ENCODE measurements at places on chromosomes 6 and 20.
A peak's percentile ranks its signal among the peaks of the same experiment; 100 is the strongest.

DNA sequence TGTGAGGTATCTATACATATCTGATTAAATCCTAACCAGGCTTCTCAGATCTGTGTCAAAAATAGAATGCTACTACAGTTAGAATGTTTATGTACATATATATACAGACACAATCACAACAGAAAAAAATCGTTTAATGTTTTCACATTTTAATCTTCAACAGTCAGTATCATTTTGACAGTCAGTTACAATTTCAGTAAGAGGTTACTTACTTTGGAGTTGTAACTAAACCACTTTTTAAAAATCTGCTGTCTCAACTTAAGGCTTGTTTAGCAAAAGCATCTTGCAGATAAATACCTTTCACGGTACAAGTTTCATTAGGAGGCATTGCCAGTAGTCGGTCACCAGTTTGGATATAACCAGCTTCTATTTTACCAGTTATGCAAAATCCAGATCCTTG, 32.3 kb upstream of the ALDH8A1 start:
- DNase-seq, result no peak

DNA sequence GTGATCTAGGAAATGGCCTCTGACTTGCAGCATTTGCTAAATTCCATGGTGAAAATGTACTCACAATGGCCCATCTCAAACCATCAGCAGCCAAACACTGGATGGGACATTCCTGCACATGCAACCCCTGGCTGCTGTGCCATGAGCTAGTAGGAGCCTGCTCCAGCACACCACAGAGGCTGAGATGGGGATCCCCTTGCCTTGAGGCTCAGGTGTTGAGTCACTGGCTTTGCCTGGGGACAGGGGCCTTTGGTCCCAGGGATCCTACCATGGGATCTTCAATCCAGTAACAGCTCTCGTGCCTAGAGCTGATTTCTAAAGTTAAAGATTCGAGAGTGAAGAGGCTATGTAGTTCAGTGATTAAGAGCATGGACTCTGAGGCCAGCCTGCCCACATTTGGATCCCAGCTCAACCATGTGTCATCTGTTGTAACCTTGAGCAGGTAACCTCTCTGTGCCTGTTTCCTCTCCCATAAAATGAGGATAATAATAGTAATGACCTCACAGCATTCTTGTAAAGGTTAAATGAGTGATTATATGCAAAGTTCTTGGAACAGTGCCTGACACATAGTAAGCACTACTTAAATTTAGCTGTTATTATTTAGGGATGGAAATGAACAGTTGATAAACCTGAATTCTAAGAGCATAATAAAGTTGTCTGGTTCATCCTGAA, 16.4 kb downstream of the FOXQ1 start:
- no peak for DNase-seq

DNA sequence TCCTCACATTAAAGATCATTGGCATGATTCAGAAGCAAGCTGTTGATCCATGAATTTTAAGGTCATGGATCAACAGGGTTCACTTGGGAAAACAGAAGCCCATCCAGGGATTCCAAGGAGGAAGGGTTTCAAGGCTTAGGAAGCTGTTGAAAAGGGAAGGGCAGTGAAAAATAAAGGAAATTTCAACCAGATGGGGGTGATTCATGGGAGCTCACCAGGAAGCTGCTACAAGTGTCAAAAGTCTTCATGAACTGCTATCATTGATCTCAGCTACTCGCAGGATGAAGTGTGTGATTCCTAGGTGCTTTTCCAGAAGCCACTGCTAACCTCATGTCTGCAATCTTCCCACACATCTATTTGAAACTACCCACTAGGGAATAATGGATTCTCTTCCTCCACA, 26.2 kb downstream of the ADTRP start:
- no peak for DNase-seq

- no peak for DNase-seq
Observed at GRCh38 chr6:141677598-141678211, 455.0 kb upstream of the GJE1 start.

- DNase-seq, result no peak
Observed at GRCh38 chr6:51585264-51585663, 502.1 kb downstream of the PKHD1 start.

GRCh38 chr6:93327857-93328256, 91.5 kb downstream of the EPHA7 start:
- no peak for DNase-seq

- DNase-seq, result no peak
Observed at GRCh38 chr20:60104993-60105803, 147.0 kb downstream of the CDH26 start.

DNA sequence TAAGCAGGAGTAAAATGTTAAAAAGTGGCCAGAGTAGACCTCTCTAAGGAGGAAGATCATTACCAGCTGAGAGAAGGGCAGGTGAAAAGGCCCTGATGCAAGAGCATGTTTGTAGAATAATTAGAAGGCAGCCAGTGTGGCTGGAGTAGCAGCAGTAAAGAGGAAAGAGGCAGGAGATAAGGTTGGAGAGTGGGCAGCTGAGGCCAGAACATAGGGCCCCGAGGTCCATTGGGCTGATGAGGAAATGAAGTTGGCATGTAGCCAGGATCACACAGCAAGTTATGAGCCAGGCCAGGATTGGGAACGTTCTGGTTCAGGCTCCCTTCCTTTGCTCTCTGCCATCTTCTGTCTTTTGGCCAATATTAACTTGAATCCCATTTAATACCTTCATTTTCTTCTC, 51.6 kb downstream of the RALY start:
- DNase-seq, result no peak

- peak; percentile 9 for DNase-seq
Observed at GRCh38 chr6:28383235-28384142, 16.1 kb downstream of the ZSCAN12 start.

DNA sequence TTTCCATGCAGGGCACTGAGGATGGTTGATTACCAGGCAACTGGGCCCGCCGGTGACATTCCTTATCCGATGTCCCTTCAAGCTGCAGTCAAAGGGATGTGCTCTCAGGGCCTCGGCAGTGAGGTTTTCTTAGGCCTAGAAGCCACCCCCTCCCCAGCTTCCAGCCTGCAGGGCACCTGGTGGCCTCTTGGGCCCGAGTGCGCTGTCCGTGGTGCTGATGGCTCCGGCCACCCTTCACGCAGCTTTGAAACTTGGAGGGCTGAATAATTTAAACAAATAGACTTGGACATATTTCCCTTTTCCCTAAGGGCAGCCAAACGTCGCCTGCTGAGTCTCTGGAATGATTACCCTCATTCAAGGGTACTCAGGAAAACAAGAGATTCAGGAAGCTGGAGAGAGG, 8.9 kb upstream of the MLN start:
- peak; percentile 22 for DNase-seq

DNA sequence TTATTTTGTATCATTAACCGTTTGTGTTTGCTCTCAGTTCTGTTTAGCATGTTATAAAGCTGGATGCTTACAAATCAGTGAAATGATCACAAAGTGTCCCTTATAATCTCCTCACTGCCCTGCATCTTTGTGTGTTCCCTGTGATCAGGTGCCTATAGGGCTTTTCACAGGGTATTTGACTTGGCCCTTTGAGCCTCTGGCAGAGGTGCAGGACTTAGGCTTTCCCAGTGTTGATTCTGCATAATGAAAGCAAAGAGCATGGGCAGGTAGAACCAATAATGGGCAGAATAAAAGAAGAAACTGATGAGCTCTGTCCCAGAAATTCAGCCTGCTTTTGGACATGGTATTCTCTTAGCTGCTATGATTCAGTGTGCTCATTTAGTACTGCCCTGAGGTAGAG, 16.9 kb upstream of the PBOV1 start:
- no peak for DNase-seq

DNA sequence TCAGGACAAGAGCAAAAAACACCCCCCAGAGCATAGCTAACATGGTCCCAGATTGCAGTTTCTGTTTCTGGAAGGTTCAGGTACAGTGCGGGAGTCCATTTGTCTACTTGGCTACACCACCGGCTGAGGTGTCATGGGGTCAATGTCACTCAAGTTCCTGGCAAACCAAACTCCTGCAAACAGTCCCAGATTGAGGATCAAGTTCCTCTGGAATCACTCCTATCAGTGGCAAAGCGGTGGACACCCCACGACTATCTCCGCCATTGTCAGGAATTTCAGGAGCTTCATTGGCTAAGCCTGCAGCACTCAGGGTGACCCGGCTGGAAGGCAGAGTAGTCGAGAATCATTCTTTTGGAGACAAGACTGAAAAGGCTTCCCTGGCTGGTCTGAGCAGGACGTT, 41.8 kb downstream of the SLC22A1 start:
- no peak for DNase-seq

DNA sequence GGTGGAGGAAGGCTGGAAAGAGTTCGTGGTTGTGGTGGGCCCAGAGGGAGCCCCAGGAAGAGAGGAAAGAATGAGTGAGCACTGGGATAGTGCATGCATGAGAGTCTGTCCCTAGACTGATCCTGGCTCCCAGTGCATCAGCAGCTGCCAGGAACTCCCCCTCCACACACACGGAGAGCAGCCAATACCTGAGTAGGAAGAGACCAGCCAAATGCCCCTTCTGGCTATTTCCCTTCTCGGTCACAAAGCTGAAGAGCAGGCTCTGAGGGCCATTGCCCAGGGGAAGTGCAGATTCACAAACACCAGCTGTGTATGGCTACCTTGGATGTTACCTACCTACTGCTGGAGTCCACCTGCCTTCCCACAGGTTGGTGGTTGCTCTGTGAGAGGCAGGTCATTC, 45.1 kb downstream of the GABRR2 start:
- no peak for DNase-seq

DNA sequence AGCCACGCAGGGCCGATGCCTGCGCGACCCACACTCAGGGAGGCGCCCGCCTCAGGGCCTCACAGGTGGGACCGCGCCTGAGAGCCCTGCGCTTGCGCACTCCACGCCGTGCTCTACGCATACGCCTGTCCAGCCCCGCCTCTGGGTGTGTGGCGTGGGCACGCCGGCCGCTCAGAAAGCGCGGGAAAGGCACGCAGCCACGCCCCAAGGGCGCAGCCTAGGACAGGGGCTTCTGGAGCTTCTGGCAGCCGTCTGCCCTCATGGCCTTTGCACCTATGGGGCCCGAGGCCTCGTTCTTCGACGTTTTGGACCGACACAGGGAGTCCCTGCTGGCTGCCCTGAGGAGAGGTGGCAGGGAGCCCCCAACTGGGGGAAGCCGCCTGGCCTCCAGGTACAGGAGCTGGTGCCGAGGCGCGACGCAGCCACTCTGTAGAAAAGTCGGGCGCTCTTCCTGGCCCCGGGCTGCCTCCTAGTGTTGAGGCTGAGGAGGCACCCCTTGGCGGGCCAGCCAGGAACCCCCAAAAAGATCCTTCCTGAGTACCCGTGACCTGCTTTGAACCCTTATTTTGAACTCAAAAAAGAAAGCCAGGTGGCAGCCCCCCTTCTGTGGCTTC, at the start of gene SPO11:
Gene SPO11, plus strand, starts transcription at position 196 of the 614 bp plus-strand sequence. Its CDS starts 65 bp downstream, at position 261.
- DNase-seq, result no peak

- DNase-seq, result no peak
Observed at GRCh38 chr20:54822386-54822785, 347.0 kb downstream of the DOK5 start.

- DNase-seq, result no peak
Observed at GRCh38 chr6:20978151-20978614, 443.9 kb downstream of the CDKAL1 start.

DNA sequence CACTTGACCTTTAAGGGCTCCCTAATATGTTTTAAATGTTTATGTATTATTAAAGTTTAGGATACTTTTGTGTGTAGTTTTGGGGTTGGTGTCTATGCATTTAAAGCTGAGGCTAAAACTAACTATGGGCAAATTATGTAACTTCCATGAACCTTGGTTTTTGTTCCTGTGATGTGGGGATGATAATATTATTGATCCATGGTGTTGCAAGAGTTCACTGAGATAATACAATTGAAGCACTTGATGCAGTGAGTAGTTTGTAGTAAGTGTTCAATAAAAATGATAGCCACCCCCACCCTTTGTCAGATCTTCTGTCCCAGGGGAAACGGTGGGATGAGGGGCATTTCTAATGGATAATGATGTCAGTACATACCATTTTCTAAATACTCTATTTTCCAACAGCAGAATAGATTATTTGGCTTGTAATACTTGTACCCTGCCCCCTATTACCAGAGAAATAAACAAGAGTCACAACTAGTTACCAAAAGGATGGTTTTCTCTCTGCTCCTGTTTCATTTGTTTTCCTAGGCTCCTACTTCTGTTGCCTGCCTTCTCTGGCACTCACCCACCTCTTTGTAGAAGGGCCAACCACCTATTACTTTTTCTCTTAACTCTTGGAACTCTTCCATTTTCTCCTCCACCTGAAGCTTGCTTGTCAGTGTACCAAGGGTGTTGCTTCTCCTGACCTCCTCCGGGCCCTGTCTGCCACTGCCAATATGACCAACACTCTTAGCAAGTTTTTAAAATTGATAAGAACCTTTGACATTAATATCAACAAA, 97.9 kb downstream of the RCAN2 start:
- no peak for DNase-seq

- no peak for DNase-seq
Observed at GRCh38 chr6:34745277-34746103, 11.8 kb upstream of the SNRPC start.

GRCh38 chr6:154786144-154786868, 53.1 kb downstream of the SCAF8 start:
- no peak for DNase-seq

- no peak for DNase-seq
Observed at GRCh38 chr6:152206072-152206818, 398.8 kb downstream of the ESR1 start.

Data from central memory CD8-positive, alpha-beta T cell (primary cell).